AG10803 (cell line): ENCODE measurements at places on chromosomes 3 and 15.
A peak's percentile ranks its signal among the peaks of the same experiment; 100 is the strongest.

DNA sequence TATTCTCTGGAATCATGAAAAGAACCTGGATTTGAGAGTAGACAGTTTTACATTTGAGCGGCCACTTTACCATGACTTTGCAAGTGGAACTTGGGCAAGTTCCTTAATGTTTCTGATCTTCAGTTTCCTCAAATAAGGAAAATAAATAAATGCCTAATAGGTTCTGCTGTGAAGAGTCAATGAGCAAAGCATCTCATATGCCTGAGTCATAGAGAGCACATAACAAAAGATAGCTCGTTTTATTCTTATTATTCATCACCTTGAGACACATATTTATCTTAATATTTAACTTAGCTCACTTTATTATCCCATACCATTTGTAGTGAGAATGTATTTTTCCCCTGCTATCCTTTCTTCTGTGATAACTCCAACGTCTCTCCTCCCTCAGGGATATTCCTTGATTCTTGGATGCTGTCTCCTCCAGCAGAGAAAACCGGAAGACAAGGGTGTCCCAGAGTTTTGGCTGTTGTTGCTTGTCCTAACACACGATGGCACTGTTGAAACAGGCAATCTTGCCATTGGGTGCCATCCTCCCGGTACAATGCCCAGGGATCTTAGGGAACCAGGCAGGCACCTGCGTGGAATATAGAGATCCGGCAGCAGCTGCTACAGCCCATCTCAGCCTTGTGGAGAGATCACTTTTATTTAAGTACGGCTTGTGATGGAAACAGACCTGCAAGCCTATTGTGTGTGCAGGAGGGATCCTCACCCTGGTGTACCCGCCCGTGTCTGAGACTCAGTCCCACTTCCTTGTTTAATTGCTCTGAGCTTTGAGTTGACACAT is 33.3 kb upstream of the VPS33B start:
- peak; percentile 63 for DNase-seq

DNA sequence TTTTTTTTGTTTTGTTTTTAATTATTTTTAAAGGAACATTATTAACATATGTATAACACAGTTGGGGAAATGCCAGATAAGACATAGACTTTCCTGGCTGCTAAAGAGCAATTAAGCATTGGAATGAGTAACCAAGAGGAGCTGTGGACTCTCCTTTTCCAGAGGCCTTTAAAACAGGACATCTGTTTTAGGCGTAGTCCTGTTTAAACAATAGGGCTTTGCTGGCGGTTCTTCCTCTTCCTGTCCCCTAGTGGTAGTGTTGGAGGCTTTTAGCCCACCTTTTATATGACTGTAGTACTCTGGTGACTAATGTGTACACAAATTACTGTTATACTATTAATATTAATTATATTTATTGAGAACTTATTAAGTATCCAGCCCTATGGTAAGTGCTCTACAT is 81.9 kb downstream of the PPARG start:
- peak; percentile 8 for DNase-seq

- DNase-seq: peak; percentile 39
Measured at GRCh38 chr3:151568184-151568583, 107.3 kb upstream of the IGSF10 start.

DNA sequence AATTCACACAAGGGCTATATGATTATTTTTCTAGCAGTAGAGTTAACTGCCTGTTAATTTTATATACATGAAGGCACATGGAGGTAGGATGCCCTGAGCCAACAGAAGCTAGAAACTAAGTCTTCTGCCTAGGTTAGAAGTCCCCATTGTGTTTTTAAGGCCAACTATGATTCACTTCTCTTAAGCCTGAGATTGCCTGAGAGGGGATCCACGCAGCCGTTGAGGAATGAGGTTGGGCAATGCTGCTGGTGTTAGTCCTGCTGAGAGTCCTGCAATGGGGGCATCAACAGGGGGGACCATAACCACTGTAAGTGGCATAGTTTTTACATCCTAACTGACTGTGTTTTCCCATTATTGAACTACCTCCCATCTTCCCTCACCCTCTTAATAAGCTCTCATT is 60.1 kb upstream of the PFN2 start:
- no peak for DNase-seq

GRCh38 chr3:183695569-183696364 is 1.8 kb upstream of the YEATS2 start:
- no peak for DNase-seq

GRCh38 chr3:119468041-119468440 is 722 bp upstream of the POGLUT1 start:
- no peak for DNase-seq

DNA sequence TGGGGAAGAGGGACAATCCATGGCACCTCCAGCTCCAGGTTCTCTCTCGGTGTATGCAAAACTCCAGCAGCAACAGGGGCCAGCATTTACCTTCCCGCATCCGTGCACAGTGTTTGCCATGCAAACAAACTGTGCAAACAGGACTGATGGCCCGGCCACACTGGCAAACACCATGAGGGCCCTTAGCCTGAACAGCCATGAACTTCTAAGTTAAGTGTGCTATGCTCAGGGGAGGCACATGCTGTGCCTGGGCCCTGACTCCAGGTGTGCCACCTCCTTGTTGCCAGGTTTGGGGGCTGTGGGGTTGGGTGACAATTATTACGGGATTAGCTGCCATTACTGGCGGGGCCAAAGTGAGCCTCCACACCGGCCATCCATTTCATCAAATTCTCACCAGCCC is 57.5 kb downstream of the CACNA2D2 start:
- DNase-seq: no peak

DNA sequence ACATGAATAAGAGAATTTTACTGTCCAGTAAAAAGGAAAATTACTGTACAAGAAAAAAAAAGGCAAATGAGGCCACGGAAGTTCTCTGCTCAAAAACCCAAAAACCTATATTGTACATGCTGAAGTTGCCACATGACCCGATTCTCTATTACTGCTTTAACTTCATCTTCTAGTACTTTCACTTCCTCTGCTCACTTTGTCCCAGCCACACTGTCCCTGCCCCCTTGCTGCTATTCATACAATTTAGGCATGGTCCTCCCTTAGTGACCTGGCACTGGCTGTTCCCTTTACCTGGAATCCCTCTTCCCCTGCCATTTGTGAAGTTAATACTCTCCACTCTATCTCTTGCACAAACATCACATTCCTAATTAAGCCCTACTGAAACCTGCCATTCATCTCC is 457.4 kb downstream of the MAGI1 start:
- no peak for DNase-seq

DNA sequence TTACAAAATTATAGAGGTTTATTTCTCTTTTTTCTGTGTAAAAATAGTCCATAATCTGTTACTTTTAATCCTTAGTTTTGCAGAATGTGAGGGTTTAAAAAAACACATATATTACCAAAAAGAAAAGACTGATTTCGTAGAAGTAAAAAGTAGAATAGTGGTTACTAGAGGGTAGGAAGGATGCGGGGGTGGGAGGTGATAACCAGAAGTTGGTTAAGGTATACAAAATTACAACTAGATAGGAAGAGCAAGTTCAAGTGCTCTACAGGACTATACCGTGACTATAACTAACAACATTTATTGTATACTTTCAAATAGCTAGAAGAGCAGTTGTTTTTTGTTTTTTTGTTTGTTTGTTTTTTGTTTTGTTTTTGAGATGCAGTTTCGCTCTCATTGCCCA is 16.1 kb downstream of the CASR start:
- DNase-seq: no peak

DNA sequence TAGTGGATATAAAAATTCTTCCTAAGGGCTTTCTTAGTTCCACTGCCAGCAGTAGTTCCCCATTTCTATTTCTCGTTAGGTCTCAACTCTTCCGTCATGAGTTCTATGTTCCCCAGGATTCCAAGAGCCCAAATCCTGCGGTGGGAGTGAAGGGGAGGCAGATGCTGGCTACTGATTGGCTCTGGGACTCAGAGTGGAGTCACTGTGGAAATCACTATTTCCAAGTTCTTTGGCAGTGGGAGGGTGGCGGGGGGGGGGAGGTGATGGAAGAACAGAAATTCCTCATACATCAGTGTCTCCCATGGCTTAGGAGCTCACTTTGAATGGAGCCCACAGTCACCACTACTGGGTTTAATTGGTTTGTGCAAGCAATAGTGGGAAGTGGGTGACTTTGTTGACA is 5.6 kb downstream of the CCR1 start:
- DNase-seq: no peak

- DNase-seq: no peak
Measured at GRCh38 chr15:95558916-95559315, 771.6 kb upstream of the NR2F2 start.

DNA sequence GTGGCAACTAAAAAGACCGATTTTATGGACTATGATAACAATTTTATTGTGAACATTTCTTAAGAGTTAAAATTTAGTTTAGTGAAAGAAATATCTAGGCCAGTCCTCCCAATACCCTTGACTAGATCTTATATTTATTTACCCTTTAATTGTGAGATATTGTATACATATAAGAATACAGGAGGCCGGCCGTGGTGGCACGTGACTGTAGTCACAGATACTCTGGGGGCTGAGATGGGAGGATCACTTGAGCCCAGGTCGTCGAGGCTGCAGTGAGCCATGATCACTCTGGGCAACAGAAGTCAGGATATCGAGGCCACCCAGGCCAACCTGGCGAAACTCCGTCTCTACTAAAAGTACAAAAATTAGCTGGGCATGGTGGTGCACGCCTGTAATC is 756 bp upstream of the RMDN3 start:
- DNase-seq: no peak

- DNase-seq: peak; percentile 33
Measured at GRCh38 chr3:39148435-39149058, 4.8 kb downstream of the CSRNP1 start.

GRCh38 chr3:25380222-25380739 is 47.8 kb upstream of the RARB start:
- no peak for DNase-seq

GRCh38 chr3:34377961-34378360 is 579.5 kb downstream of the PDCD6IP start:
- DNase-seq: no peak

- DNase-seq: no peak
Measured at GRCh38 chr3:171345107-171345843, 114.9 kb downstream of the TNIK start.

DNA sequence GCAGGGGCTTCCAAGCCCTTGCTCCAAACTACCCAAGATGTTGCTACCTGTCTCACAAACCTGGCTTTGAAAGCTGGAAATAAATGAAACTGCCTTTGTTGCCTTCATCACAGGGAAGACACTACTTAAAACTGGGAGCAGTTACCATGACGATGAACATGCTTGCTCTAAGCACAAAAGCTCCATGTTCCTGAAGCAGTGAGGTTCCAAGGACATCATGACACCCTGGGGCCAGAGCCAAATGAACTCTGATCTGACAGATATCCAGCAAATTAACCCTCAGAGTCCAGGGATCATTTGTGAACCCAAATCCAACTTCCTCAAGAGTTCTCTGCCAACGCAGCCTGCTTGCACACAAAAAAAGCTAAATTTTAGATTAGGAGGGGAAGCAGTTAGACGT is 10.7 kb downstream of the TRAIP start:
- no peak for DNase-seq

DNA sequence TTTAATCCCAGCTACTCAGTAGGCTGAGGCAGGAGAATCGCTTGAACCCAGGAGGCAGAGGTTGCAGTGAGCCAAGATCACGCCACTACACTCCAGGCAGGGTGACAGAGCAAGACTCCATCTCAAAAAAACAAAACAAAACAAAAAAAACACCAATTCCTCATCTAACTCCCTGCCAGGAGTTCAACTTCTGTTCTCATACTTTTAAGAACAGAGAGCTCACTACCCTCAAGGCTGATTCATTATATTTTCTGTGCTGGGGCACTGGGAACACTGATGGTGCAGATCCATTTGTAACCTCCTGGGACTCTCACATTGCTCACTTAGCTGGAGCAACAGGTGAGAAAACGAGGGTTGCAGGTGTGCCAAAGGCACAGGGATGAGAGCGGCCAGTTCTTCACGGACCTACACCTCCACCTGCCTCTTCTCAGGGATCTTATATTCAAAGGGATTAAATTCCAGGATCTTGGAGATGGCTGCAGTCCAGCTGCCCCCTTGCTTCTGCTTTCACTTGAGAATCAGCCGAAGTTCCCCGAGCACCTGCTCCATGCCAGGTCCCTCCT is 12.3 kb upstream of the CSK start:
- no peak for DNase-seq

DNA sequence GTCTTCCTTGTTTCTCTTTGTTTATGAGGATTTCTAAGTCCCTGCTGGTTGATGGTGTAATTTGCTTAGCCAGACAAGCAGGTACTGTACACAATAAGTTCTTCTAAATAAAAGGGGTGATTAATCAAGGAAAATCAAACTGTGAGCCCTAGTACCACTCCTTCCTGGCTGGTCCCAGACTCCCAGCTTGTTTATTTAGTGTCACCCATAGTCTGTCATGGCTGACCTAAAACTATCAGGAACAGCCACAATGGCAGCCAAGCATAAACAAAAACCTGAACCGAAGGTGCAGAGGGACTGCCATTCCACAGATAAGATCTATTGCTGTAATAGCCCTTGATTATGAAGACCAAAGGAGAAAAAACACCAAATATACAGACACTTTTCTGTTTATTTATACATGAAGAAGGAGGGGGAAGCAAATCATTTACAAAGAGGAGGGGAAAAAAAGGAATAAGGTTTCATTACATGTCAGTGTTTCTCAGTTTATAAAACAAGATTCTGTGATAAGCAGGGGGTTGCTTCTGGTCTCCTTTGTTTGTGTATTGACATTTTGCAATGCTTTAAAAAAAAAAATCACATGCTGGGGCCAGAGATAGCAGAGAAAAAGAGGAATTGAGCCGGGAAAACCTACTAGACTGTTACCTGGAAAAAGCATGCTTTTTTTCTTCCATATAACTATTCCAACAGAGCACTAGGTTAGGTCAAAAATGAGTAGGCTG is 182.4 kb upstream of the DPH6 start:
- no peak for DNase-seq

GRCh38 chr3:141767066-141767465 is 3.9 kb downstream of the GRK7 start:
- DNase-seq: no peak

GRCh38 chr15:80852676-80853075 is 73.5 kb downstream of the CEMIP start:
- DNase-seq: no peak

DNA sequence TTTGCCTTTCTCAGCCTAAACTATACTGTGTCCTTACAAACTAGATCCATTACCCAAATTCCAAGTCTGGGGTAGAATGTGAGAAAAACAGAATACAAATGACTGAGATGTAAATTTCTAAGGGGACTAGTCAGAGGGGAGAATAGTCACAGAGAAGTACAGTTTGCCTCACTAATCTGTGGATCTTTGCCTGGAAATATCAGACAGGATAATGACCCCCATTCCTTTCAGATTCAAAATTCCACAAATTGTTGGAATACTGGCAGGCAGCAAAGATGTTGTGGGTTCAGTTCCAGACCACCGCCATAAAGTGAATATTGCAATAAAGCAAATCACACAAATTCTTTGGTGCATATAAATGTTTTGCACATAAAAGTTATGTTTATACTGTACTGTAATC is 762.8 kb upstream of the NR2F2 start:
- peak; percentile 87 for DNase-seq

- DNase-seq: no peak
Measured at GRCh38 chr15:81085898-81086297, 48.2 kb upstream of the CFAP161 start.

GRCh38 chr3:177703788-177704187 is 506.5 kb upstream of the TBL1XR1 start:
- peak; percentile 9 for DNase-seq
